ENCODE measurements at places on chromosomes 16 and 17. TPM values are rescaled to one million over a fixed set of nuclear protein-coding genes. Genes with fewer than 3 reads are reported as not detected.

DNA sequence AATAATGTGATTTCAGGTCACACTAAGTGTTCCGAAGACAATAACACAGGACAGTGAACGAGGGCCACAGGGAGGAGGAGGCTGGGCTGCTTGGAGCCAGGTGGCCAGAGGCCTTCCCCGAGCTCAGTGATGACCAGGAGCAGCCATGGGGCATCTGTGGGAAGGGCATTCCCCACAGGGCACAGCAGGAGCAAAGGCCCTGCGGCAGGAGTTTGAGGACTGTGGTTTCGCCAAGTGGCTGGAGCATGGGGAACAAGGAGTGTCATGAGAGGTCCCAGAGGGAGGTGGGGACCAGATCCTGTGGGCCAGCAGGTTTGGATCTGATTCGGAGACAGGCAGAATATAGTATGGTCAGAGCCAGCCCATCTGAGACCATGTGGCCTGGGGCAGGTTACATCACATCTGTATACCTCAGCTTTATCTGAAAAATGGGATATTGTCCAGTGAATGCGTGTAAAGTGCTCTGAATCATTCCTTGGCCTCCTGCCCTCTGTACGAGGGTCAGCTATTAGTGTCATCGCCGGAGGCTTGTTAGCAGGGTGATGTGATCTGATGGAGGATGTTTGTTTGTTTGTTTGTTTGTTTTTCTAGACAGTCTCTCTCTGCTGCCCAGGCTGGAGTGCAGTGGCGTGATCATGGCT, 176.8 kb downstream of the KATNIP start:
- DNase-seq = no peak

GRCh38 chr16:53732296-53732929, 28.5 kb downstream of the FTO start:
- DNase-seq = no peak

- no peak for DNase-seq
Measured at GRCh38 chr16:8887952-8888560, 5.9 kb downstream of the LITAFD start.

DNA sequence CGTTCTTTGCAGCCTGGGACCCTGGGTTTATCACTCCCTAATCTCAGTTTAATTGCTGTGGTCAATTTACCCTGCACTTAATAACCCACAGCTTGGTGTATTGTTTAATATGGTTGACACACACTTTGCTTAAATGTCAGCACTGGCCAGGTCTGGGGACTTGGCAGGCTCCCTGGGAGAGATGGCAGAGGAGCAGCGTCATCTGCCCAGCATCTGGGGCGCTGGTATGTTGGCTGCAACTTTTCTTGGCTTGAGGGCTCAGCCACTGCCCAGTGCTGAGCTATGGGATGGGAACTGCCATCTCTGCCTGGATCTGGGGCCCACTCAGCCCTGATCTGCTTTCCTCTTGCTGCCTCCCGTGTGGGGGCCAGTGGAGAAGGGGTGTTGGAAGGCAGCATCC, 115.7 kb upstream of the IRX3 start:
- DNase-seq = no peak

DNA sequence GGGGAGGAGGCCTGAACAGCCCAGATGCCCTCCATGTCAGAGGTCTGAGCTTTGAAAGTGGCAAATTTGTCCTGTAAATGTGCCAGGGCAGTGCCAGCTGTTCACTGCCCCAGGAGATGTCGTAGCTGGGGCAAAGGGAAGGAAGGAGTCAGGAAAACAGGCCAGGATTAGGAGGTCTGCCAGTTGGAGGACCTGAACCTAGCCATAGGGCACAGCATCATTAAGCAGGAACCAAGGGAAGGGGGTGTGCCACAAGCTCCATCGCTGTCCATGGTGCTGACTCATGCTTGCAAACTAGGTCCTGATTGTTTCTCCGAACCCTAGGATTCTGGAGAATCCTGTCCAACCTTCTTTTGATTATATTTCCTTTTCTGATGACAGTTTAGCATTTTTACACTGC, 124.2 kb downstream of the TMEM132E start:
- peak; percentile 48 for DNase-seq

DNA sequence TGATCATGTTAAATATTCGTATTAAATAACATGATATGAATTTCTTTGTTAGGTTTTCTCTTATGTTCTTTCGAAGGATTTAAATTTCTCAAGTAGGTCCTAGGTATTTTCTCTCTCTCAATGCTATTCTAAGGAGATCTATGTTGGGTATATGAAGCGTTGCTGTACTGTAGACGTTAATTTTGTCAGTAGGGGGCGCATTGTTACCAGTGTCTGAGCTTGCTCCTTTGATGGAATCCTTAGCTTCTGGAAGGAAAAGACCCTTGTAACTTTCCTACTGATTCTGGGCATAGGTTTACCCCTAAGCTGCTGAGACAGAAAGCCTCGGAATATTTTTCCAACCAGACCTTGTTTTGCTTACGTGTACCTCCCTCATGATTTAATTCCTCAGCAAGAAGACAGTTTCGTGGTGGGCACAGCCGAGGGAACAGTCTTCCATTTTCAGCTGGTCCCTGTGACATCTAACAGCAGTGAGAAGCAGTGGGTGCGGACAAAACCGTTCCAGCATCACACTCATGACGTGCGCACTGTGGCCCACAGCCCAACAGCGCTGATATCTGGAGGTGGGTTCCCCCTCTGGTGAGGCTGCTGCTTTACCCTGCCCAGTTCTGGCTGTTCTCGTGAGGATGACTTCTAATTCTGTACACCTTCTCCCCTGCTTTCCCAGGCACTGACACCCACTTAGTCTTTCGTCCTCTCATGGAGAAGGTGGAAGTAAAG, 17.9 kb downstream of the UTP4 start:
- peak; percentile 85 for DNase-seq

Gene SLC38A8
- not detected for total RNA-seq

DNA sequence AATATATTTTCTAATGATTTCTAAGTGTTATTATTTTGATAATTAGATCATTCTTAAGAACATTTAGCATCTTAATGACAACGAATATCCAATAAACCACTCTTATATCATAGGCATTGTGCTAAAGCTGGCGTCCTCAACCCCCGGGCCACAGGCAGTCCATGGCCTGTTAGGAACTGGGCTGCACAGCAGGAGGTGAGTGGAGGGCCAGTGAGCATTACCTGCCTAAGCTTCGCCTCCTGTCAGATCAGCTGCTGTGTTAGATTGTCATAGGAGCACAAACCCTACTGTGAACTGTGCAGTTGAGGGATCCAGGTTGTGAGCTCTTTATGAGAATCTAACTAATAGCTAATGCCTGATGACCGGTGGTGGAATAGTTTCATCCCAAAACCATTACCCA, 3.7 kb downstream of the DUXB start:
- no peak for DNase-seq

GRCh38 chr17:9330141-9330540, 245.5 kb downstream of the STX8 start:
- no peak for DNase-seq

GRCh38 chr17:55811536-55811935, 60.7 kb downstream of the PCTP start:
- DNase-seq = no peak

Gene PDK2
- total RNA-seq = 32.9 TPM

GRCh38 chr17:29344201-29344856, 45.8 kb upstream of the TAOK1 start:
- no peak for DNase-seq

DNA sequence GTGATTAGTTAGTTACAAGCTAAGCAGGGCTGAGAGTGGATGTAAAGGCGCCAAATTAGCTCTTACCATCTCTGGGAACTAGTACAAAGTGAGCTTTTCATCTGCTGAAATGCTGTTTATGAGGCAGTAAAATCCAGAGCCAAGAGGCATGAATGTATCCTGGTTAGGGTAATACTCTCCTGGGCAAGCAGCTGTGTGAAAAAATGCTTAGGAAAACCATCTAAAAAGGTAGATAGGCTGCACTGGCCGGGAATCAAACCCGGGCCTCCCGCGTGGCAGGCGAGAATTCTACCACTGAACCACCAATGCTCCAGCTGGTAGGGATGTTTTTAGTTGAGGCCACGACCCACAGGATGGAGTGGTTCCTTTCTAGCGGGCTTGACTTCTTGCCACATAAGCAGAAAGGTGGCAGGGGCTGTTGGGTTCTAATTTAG, 23.0 kb downstream of the VAC14 start:
- no peak for DNase-seq

- DNase-seq = peak; percentile 31
Measured at GRCh38 chr17:82281076-82281475, 7.6 kb upstream of the CSNK1D start.

Gene CD300LG
- not detected for total RNA-seq

DNA sequence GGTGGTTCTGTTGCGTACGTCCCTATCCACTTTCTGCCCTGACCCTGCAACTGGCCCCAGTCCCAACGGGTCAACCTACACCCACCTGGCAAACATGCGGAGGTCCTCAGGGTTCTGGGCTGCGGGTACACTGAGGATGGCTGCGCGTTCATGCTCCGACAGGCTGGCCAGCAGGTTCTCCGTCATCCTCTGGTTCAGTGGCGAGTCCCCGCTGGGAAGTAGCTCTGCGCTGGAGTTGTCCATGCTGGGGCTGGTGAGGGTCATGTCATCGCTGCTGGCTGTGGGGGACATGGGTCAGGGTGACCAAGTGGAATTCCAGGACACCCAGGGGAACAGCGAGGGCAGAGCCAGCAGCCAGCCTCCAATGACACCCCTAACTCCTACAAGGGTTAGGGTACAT, 10.6 kb downstream of the MPG start:
- DNase-seq = no peak
